ENCODE measurements at places on chromosomes 1 and 21.

DNA sequence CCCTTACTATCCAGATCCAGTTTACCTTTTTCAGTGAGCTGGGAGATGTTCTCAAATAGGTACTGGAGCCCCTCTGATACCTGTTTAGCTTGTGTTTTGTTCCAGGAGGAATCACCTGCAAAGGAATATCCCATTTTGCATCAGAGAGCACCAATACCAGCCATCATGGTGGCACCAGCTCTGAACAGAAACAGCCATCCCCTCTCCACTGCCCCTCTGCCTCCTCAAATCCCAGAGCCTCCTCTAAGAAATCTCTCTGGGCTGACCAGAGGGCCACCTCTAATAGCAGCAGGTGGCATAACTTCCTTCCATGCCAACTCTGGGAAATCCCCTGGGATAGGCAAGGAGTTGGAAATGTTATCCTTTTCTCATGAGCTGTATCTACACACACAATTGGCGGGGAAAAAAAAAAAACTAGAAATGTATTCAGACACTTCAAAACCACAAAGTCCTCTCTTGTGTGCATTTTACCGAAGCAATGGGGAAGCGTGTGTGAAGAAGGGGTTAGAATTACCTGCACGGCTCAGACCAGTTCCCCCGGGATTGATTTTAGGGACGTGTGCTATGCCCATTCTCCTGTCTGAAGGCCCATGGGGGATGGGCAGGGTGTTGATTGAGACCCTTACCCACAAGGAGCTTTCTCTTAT, 2.4 kb downstream of the PGLYRP4 start:
- no peak for DNase-seq

- DNase-seq, result no peak
Observed at GRCh38 chr1:150809651-150810050, 1.6 kb upstream of the CTSK start.

GRCh38 chr1:54107131-54107530, 45.7 kb downstream of the CDCP2 start:
- no peak for DNase-seq

DNA sequence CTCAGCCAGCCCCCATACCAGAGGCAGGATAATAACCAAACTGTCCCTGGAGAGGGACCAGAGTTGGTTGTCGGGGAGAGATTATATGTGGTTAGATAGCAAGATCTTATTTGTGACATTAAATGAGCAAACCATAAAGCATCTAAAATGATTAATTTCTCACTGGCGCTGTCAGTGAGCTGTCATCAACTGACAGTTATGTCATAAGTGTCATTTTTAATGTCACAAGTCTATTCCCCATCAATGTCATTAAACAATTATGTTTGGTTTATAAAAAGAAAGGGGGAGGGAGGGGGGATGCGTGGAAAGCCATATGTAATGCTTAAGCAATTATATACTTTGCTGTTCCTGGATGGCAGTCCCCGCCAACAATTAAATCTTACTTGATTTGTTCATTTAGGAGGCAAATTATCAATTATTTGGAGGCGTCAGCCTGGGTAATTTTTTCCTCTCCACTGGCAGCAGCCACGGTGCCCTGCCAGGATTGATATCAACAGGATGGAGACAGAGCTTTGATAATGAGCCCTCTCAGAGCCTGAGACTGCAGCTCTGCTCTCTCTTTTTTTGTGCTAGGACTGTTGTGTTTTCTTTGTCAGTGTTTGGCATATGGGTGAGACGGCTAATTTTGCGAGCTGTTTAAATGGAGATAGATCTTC, 333.6 kb upstream of the CAMK1G start:
- no peak for DNase-seq

DNA sequence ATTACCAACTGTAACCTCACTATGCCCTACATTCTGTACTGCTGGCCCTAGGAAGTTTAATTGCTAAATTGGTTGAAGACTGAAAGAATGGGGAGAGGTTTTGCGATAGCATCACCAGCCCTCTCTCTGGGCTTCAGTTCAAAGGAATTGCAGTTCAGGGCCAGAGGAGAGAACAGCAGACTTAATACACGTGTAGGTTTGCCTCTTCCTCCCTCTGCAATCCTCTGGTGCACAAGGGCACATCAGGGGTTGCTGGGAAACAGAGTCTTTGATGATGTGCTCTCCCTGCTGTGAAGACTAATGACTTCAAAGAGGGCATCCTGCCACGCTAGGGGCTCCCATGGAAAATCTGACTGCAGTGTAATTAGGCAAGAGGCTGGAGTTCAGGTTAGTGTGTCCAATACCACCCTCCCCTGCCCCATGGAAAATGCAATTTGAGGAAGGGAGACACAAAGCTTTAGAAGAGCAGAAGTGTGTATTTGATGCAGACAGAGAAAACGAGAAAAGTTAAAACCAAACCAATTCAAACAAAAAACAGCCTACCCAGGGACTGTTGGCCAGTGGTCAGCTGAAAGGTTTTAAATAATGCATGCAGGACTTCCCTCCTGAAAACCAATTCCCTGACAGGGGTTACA, 167.9 kb downstream of the ASTN1 start:
- DNase-seq, result no peak

- no peak for DNase-seq
Observed at GRCh38 chr1:212495766-212496494, 63.2 kb downstream of the NENF start.

- DNase-seq, result no peak
Observed at GRCh38 chr1:59765011-59765730, 49.6 kb upstream of the HOOK1 start.

Measured in B cell (primary cell).